ENCODE measurements at places on chromosomes 11 and 22.

- no peak for DNase-seq
These were observed 88.9 kb downstream of the BMAL1 start for GRCh38 chr11:13366266-13367026.

DNA sequence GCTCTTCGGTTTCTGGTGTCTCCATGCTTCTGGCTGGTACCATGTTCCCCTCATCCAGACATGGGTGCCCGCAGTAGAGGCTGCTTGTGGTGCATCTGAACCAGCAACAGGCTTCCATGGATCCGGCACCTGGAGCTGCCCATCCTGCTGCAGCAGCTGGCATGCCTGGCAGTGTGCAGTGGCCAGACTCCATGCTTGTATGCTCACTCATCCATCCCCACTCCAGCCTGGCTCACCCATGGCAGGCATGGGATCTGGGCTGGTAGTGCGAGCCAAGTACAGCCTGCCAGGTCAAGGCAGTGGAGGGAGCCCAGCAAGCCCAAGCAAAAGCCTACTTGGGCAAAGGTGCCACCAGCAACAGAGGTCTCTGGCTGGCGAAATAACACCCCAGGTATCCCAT, 6.2 kb upstream of the OR5W2 start:
- no peak for DNase-seq

GRCh38 chr11:417652-418342, 3.0 kb upstream of the SIGIRR start:
- DNase-seq: no peak

GRCh38 chr11:33059331-33060007, 20.1 kb downstream of the TCP11L1 start:
- no peak for DNase-seq

DNA sequence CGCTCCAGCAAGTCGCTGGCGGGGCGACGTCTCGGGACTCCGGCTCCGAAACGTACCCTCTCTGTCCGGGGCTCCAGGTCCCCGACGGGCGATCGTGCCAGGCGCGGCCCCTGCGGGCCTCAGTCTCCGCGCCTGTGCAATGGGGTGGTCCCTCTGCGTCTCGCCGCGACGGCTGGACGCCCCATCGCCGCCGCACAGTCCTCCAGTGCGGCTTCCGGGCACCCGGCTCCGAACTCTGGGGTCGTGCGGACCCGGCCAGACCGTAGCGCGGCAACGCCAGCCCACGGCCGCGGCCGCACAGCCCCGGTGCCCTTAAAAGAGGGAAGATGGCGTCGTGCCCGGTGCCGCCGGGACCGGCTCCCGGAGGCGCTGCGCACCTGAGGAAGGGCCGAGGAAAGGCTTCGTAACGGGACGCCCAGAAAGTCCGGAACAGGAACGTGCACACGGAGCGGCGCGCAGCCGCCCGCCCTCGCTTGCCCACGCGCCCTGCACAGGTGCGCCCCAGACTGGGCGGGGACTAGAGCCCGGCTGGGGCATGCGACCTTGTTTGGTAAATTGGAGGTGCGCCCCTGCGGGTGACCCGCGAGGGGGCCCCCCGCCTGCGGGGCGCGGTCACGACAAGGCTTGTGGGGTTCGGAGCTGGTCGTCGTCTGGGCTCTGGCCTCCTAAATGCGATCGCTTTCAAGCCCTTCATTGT, 525 bp downstream of the BIK start:
- DNase-seq: no peak

DNA sequence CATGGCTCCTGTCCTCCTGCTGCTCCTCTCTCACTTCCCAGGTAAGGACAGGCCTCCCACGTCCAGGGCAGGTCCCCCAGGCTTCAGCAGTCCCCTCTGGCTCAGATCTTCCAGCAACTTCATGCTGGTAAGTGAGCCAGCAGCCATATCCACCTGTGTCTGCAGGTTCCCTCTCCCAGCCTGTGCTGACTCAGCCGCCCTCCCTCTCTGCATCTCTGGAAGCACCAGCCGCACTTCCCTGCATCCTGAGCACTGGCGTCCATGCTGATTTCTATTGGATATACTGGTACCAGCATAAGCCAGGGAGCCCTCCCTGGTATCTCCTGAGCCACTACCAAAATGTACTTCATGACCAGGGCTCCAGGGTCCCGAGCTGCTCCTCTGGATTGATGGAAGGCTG, 19.0 kb downstream of the RFPL3 start:
- no peak for DNase-seq

DNA sequence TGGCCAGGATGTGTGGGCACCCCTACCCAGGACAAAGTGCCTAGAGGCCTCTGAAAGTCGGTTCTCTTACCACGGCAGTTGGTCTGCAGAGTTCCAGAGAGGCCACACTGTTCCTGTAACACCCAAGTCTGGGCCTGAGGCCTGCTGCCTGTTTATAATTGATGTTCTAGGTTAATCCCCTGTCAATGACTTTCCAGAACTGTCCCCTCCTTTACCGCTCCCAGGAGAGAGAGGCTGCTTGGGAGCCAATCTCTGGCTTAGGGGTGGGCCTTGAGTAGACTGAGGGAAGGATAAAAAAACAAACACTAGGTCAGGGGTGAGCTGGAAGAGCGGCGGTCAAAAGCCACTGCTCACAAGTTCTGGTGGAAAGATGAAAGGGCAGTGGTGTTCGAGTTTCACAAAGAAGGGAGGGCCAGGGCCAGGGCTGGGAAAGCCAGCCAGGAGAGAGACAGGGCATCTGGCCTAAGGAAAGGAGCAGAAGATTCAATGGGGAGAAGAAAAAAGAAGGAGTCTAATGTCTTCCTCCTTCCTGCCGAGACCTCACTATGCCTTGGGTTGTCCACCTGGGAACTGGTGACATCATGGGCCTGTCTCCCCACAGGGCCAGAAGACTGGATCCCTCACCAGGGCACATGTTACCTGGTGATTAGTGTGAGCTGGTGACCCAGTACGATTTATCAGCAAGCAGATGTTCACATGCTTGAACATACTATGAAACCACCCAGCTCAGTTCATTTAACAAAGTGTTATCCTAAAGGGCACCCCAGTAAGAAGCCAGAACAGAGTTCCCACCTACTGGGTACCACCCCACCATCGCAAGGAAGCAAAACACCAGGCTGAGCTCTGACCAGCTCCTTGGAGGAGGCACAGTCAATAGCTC, 50.2 kb downstream of the PC start:
- no peak for DNase-seq

DNA sequence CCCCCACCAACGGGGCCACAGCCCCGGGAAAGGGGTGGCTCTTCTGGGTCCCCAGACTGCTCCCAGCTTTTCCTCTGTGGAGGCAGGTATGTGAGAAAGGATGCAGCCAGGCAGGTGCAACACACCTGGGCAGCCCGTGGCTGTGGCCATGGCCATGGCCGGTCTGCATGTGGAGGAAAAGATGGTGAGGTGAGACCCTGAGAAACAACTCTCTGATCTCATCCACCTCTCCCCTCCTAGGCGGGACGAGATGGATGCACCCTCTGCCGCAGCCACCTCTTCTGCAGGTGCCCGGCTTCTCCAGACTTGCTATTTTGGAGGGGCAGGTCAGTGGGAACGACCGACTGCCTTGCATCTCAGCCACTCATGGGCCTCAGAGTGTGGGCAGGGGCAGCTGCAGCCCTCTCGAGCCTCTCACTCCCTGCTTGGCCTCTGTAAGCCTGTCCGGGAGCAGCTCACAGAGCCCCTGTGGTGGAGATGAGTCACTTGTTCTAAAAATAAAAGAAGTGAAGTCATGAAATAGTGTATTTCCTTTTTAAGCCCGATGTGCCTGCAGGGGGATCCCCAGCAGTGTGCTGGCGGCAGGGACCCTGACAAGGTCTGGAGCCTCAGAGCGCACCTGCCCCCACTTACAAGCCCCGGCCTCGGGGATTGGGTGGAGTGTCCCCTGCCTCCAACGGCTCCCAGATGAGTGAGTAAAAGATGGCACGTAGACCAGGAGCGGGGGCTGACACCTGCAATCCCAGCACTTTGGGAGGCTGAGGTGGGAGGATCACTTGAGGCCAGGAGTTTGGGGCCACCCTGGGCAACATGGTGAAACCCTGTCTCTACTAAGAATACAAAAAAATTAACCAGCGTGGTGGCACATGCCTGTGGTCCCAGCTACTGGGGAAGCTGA, 10.7 kb downstream of the SMIM38 start:
- peak; percentile 33 for DNase-seq

- no peak for DNase-seq
These were observed 38.2 kb upstream of the WEE1 start for GRCh38 chr11:9535189-9535781.

DNA sequence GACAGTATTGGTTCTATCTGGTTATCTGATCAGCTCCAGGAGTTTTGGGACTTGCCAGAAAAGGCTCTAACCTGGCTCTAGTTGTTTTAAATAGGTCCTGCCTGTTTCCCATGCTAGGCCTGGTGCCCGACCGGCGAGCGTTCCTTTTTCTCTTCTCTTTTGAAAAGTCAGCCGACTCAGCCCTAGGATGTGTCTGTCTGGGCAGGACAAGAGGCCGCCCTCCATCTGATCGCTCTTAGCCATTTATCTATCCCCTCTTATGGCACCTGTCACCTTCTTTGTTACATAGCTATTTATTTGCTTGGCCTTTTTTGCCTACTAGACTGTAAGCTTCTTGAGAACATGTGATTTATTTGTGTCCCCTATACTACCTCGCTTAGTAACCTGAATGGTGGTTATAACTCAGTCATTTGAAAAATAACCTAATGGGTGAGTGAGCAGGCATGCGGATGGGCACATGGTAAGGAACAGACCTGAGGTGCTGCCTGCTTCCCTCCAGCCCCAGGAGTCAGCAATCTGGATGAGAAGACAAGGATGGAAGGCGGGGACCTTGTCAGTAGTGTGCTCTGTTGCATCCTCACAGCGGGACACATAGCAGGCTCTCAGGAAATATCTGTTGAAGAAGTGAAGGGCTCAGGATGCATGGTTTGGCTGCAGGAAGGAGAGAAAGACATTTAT, 108.4 kb downstream of the ZBTB16 start:
- no peak for DNase-seq

DNA sequence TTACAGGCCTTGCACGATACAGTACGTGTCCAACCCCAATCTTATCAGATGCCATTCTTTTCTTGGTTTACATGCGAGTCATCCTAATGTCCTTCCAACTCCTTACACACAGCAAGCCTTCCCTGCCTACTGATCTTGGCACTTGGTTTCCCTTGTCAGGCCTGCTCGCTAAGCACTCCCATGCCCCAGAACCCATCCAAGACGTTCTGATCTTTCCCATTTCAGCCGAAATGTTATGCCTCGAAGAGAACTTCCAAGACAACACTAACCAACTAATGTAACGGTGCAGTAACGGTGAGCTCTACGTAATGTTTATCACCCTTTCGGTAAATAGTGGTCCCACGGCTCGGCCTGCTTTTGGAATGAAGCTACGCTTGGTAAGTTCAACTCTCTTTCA, 521 bp downstream of the PES1 start:
- no peak for DNase-seq

DNA sequence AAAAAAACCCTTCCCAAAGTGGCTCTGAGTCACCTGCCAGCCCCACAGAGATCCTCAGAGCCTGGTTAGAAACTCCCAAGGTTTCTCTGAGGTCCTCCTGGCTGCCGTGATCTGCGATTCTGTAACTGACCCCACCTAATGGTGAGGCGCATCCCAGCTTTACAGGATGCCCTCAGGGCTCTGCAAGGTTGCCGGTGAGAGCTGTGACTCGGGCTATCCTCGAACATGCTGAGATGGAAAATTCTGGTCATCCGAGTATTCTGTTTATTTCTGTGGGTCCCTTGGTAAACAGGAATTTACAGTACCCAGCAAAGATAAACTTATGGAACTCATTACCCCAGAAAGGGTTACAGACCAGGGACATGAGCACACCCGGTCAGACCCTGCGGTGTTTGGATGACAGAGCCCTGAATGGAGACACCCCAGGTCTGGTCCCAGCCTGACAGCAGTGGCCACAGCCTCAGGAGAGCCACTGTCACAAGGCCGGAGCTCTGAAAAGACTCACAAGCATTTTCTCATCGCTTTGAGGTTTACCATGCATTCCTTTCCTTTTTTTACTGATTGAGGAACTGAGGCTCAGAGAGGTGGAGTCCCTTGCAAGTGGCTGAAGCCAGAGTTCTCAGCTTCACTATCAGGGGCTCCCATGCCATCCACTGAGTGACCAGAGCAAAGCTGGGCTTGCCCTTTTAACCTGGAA, 22.2 kb downstream of the LIF start:
- DNase-seq: no peak

DNA sequence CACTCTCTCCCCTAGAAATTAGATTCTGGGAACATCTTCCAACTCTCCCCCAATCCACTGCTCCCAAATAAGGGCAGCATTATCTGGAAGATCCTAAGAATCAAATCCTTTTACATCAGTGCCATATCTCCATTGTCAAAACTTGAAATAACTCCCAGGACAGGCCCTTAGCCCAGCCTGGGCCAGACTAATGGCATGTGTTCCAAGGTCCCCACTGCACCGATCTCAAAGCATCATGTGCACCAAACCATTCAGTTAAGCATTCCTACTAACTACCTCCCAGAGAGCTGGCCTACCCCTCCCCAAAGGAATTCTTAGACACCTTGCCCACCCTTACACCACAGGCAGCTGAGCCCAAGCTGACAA, 44.2 kb upstream of the POU2AF1 start:
- no peak for DNase-seq

- peak; percentile 25 for DNase-seq
These were observed 105.1 kb downstream of the FEZ1 start for GRCh38 chr11:125390946-125391345.
